GM12878 (cell line): ENCODE measurements at places on chromosomes 5 and 9. TPM values are rescaled to one million over a fixed set of nuclear protein-coding genes. Genes with fewer than 3 reads are reported as not detected.

DNA sequence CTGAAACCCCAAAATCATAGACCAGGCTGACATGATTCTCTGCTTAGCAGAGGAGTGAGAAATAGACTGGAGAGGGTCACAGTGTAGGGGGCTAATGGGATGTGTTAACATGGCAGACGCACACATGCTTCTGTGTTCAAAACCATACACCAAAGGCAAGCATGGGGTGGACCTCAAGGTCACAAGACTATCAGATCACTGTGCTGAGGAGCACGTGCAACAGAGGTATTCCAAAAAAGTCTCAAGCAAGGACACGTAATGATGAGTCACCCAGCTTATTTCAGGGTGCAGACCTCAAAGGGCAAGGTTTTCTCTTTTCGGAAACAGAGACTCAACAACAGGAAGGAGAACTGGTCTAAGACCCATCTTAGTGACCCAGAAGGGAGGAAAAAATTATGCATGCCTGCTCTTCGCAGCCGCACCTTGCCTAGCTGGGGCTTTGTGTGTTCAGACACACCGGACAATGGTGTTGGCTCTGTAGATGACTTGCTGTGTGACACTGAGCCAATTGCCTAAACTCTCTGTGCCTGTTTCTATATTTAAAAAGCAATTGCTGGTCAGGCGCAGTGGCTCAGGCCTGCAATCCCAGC, 20.3 kb downstream of the WHRN start:
- H3K27ac ChIP-seq: no peak overlapping the region
- peak; percentile 80 for DNase-seq
- H3K4me1 ChIP-seq: peaks cover 15% of the 10 kb centered on the region
- H3K36me3 ChIP-seq: no peaks in the 10 kb centered on the region
- no peaks in the 10 kb centered on the region; the same call in 1 of the 2 replicates for H3K27me3 ChIP-seq

DNA sequence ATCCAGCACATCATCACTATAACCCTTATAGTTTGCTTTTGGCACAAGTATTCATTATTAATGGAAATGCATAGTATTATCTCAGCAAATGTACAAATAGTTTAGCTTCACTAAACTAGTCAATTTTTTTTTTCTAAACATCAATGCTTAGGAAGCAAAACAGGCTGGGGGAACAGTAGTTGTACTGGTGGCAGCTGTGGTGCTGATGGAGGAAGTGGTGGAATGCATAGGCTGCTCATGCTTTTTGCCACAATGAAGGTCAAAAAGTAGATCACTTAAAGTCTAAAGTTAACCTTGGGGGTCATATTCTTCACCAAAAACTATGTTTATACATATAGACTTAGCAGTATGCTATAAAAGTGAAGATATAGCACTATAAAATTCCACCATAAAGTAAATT, 36.3 kb upstream of the CDKN2B start:
- H3K4me1 ChIP-seq: no peaks in the 10 kb centered on the region
- no peaks in the 10 kb centered on the region for H3K36me3 ChIP-seq
- DNase-seq: no peak
- H3K27me3 ChIP-seq: no peaks in the 10 kb centered on the region
- no peak overlapping the region for H3K27ac ChIP-seq

The SLC46A2 gene
- not detected in 2 replicates for total RNA-seq

The PCDHGB5 gene
- total RNA-seq: 1.8 and 2.3 TPM in 2 replicates

GRCh38 chr5:6362846-6363245, 15.5 kb downstream of the MED10 start:
- H3K4me3 ChIP-seq: no peak overlapping the region
- H3K27ac ChIP-seq: no peak overlapping the region
- no peaks in the 10 kb centered on the region for H3K27me3 ChIP-seq
- DNase-seq: no peak

GRCh38 chr9:100277166-100277979, 75.4 kb downstream of the TEX10 start:
- H3K27me3 ChIP-seq: no peaks in the 10 kb centered on the region
- 0 out of 2 replicates have a peak, but pooled peaks cover 4% of the 10 kb centered on the region for H3K36me3 ChIP-seq
- H3K4me1 ChIP-seq: no peaks in the 10 kb centered on the region

- H3K27ac ChIP-seq: no peak overlapping the region
- DNase-seq: no peak
- H3K36me3 ChIP-seq: no peaks in the 10 kb centered on the region
- H3K4me3 ChIP-seq: no peak overlapping the region
Observed at GRCh38 chr9:132108728-132109127, 29.1 kb upstream of the MED27 start.

DNA sequence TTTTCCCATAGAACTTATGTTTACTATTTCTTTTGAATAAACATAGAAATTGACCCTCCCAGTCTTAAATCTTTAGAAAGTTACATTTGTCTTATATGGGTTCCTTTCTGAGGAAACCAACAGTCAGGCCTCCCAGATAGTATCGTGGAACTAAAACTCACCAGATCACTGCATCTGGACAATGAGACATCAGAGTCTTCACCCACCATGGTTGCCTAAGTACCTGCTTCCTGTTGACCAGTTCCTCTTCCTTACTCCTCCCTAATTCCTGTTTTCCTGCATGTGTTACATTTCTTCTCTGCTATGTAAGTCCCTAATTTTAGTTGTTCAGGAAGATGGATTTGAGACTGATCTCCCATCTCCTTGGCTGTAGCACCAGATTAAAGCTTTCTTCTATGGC, 462.2 kb downstream of the DIRAS2 start:
- no peak for DNase-seq
- no peaks in the 10 kb centered on the region for H3K27me3 ChIP-seq
- H3K36me3 ChIP-seq: no peaks in the 10 kb centered on the region
- no peak overlapping the region for H3K4me3 ChIP-seq

The CCNI2 gene
- total RNA-seq: 3.4 and 4.8 TPM in 2 replicates

The IL4 gene
- not detected in 2 replicates for total RNA-seq

- H3K36me3 ChIP-seq: no peaks in the 10 kb centered on the region
- H3K4me1 ChIP-seq: no peaks in the 10 kb centered on the region
- H3K4me3 ChIP-seq: no peak overlapping the region
- H3K27me3 ChIP-seq: no peaks in the 10 kb centered on the region
Observed at GRCh38 chr5:64628901-64629300, 61.4 kb upstream of the SHISAL2B start.
